ENCODE measurements at places on chromosomes 3 and 15. TPM values are rescaled to one million over a fixed set of nuclear protein-coding genes. Genes with fewer than 3 reads are reported as not detected.

MELTF gene
- 3.7 TPM for polyA plus RNA-seq

- DNase-seq = no peak
Measured at GRCh38 chr3:194449913-194450312, 36.9 kb downstream of the ATP13A3 start.

DNA sequence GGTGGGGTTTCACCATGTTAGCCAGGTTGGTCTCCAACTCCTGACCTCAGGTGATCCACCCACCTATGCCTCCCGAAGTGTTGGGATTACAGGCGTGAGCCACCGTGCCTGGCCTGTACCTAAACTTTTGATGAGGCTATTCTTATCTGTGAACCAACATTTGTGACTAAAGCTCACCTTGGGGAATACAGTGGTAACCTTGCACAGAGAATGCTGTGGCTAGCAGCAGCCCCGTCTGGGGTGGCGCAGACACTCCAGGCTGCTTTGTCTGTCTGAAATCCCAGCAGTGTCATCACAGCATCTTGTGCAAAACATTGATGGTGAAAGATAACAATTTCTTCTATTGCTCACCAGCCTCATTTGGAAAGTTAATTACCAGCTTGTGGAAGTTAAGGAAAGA, 58.9 kb downstream of the CMTM8 start:
- DNase-seq = no peak

DNA sequence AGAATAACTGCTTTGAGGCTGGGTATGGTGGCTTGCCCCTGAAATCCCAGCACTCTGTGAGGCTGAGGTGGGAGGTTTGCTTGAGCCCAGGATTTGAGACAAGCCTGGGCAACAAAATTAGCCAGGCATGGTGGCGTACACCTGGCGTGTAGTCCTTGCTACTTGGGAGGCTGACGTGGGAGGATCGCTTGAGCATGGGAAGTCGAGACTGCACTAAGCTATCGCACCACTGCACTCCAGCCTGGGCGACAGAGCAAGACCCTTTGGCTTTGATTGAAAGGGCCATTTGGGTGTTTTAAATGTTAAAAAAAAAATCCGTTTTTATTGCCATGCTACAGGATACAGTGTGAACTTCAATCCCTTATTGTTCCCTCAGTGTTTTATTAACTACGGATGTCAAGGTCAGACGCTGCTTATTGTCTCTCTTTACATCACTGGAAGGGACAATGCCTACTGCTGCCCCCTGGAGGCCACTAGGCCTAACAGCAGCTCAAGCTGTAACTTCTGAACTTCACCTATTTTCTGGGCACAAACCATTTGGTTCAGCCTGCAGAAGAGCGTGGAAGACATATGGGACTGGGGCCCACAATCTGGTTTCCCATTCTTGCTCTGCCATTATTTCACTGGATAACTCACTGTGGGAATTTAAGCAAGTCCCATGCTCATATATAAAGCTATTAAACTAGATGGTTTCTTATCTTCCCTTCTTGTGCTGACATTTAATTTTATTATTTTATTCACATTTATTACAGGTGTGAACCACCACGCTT, 15.3 kb upstream of the IREB2 start:
- no peak for DNase-seq

DNA sequence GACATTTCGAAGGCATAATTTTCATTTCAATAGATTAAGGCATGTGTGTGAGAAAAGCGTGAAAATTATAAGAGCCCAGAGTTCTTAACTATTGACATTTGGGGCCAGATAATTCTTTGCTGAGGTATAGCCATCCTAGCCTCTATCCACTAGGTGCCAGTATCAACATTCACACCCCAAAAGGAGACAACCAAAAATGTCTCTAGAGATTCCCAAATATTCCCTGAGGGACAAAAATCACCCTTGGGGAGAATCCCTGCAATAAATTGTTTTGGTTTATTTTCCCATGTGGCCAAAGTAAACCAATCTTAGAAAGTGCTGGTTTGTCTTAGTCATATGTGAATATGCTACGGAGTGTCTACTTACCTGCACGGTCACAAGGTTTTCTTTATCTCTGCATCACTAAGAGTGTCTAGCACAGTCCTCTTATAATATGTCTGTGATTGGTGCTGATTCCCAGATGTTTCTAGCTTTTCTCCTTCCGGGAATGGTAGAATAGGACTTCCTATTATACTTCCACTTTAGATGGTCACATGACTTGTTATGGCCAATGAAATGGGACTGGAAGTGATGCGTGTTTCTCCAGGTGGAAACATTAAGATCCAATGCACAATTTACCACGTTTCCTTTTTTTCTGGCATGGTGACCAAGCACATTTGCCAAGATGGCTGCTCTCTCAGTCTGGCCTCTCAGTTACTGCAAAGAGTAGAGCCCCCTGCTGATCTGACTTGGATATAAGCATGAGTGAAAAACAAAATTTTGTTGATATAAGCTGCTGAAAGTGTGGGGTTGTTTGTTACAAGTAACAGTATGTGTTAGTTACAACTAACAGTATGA, 8.0 kb upstream of the KBTBD8 start:
- DNase-seq = no peak

DNA sequence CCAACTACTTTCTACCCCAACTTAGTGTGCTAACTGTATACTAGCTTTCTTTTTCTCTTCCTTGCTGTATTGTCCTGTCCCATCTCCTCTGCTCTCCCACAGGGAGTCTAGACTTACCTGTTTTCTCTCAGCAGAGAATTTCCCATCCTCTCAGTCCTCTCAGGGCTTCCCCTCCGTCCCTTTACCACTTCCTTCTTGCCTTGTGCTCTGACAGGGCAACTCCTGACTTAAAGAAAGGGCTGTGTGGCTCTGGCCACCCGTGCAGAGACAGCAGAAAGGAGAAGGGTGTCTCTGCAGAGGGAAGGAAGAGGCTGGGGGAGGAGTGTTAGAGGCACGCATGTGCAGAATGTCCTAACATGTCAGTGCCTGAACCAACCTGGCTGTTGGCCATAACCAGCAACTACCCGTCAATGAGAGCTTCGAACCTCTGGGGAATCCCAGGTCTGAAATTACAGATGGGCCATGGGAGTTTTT, at the start of gene GCSAM:
TSS of gene GCSAM (minus strand) at position 274 of the 474 bp plus-strand sequence. CDS start at position 146, 128 bp downstream.
- DNase-seq = no peak
